ENCODE measurements at places on chromosomes 12 and 14.

DNA sequence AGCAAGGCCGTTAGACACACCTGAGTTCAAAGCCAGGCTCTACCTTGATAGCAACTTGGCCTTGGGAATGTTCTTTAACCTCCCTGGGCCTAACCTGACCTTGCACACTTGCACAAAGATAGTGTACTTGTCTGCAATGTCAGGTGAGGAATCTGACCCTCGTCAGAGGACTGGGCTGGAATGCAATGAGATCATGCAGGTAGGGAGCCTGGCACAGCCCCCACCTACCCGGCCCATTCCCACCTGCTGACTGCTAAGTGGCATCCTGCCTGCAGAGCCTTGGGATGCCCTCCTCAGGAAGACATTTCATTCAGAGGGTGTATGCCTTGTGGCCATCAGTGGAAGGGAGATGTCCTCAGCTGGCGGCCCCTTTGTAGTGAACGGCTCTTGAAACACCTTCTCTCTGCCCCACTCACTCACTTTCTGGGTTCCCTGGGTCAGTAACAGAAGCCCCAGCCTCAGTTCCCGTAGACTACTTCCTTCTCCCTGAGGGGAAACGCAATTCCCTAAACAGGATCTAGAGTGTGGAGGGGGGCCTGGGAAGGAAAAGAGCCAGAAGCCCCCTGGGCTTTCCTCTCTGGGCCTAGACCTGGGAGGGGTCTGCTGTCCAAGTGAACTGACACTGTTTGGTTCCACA lies 68.0 kb upstream of the DICER1 start:
- DNase-seq, result no peak

DNA sequence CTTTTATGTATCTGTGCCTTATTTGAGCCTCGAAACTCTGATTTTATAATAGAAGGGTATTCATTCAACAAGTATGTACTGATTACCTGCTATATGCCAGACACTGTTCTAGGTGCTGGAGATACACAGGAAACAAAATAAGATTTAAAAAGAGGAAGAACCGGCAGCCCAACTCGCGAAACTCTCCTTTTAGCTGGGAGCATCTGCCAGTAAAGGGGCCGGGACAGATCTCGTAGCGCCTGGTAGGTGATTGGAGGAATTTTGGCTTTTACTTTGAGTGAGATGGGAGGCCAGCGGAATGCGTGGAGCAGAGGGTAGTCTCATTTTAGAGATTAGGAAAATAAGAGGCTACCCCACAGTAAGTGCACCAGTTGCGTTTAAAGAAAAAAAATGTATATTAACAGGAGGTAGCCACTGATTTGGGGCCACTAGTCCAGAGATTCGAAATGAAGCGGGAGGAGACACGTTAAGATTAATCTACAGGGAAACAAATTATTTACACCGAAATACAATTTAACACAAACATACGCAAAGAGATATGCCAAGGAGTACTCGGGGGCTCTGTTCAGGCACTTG lies 520 bp upstream of the MON2 start:
- DNase-seq, result no peak

- no peak for DNase-seq
These were observed 4.3 kb downstream of the MFAP5 start for GRCh38 chr12:8658346-8658745.

- no peak for DNase-seq
These were observed 64.1 kb downstream of the KIF26A start for GRCh38 chr14:104202259-104203070.

DNA sequence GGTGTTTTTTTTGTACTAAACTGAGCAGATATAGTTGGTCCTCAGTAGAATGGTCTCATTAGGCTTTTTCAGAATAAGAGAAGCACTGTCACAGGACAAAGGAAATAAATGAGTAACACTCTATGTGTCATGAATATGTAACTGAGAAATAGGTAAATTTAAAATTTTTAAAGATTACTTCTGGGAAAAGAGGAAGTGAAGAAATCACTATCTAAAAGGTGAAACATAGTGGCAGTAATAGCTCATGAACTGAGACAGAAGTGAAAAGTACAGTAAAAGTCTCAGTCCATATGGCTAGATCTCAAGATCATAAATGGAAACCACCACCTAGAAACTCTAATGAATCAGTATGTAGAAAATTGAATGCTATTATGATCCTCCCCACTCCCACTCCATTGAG lies 89.3 kb upstream of the TTC7B start:
- DNase-seq, result no peak
